ENCODE measurements at places on chromosomes 3 and 15. TPM values are rescaled to one million over a fixed set of nuclear protein-coding genes. Genes with fewer than 3 reads are reported as not detected.

The CPLX3 gene
- total RNA-seq: not detected

The KIF15 gene
- total RNA-seq: 25.8 TPM

The CCDC80 gene
- 162 TPM for total RNA-seq

The SLC2A2 gene
- total RNA-seq: not detected

The ZNF385D gene
- total RNA-seq: 0.28 TPM

The PARP6 gene
- 65.9 TPM for total RNA-seq

The ARHGAP31 gene
- total RNA-seq: 0.48 TPM

The ANKRD34C gene
- not detected for total RNA-seq

The MME gene
- 2.1 TPM for total RNA-seq

The FAM107A gene
- total RNA-seq: not detected

The GNL3 gene
- 82.3 TPM for total RNA-seq

The CHRNA7 gene
- not detected for total RNA-seq

The TMEM158 gene
- total RNA-seq: 7.5 TPM

The RBP2 gene
- not detected for total RNA-seq

The MAP6D1 gene
- 2.2 TPM for total RNA-seq

The GOLGA6L9 gene
- 3.8 TPM for total RNA-seq

The TMCC1 gene
- 41.4 TPM for total RNA-seq

The SLC9A9 gene
- 1.7 TPM for total RNA-seq

The KBTBD8 gene
- not detected for total RNA-seq

The CD80 gene
- total RNA-seq: not detected

The INKA1 gene
- 0.40 TPM for total RNA-seq

The ATP13A3 gene
- 242 TPM for total RNA-seq

The GABRA5 gene
- total RNA-seq: not detected

The MAP2K5 gene
- 26.9 TPM for total RNA-seq

The CELF6 gene
- total RNA-seq: not detected

The GOLGA8J gene
- total RNA-seq: not detected

The PAK6 gene
- total RNA-seq: 10.7 TPM

The ACKR4 gene
- not detected for total RNA-seq

The ROPN1B gene
- 0.50 TPM for total RNA-seq

The TRPC1 gene
- total RNA-seq: 3.8 TPM

The GATM gene
- 10.0 TPM for total RNA-seq

The DAG1 gene
- total RNA-seq: 206 TPM

The IL17RC gene
- total RNA-seq: 45.0 TPM

The SEMA6D gene
- not detected for total RNA-seq

The GPR149 gene
- total RNA-seq: not detected

The TM4SF18 gene
- not detected for total RNA-seq

The FBXO40 gene
- not detected for total RNA-seq

The TNFAIP8L3 gene
- total RNA-seq: not detected

The PRRT3 gene
- 0.93 TPM for total RNA-seq
